Hindlimb muscle (tissue), 1 donor: ENCODE measurements at places on chromosomes 3 and 15. TPM values are rescaled to one million over a fixed set of nuclear protein-coding genes. Genes with fewer than 3 reads are reported as not detected.

GRCh38 chr3:43095370-43095769 is 10.5 kb downstream of the POMGNT2 start:
- DNase-seq = no peak

DNA sequence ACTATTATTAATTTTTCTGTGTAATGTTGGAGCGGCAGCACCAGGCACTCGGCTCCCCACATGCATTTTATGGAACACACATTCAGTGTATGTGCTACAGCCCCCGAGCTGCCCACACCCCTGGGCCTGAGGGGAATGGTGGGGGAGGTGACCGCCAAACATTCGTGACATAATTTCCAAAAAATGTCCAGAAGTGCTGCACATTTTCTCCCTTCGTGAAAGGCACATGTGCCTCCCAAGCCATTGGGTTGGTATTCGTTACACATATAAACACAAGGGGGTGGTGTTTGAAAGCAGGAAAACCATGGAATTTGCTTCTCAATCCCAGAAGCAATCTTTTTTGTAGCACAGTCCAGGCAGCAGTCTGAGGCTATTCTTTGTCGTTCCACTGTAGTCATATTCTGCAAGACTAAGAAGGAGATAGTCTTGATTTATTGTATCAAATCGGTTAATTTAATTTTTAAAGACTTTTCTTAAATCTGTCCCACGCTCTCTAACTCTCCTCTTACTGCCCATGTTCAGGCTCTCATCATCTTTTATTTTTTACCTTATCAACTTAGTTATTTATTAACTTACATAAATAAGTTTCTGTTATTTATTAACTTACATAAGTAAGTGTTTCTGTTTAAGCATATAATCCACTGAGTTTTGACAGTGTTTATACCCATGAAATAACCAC is 39.2 kb upstream of the POLR2M start:
- peak; percentile 51 for DNase-seq

The IGF1R gene
- polyA plus RNA-seq = 18.3 TPM

The CACNA2D3 gene
- 2.4 TPM for polyA plus RNA-seq

DNA sequence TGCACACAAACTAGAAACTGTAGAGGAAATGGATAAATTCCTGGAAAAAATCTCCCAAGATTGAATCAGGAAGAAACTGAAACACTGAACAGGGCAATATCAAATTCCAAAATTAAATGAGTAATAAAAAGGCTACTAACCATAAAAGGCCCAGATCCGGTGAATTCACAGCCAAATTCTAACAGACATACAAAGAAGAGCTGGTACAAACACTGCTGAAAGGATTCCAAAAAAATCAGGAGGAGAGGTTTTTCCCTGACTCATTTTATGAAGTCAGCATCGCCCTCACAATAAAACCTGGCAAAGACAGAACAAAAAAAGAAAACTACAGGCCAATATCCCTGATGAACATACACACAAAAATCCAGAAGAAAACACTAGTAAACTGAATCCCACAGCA is 462.4 kb upstream of the THBS1 start:
- DNase-seq = no peak

DNA sequence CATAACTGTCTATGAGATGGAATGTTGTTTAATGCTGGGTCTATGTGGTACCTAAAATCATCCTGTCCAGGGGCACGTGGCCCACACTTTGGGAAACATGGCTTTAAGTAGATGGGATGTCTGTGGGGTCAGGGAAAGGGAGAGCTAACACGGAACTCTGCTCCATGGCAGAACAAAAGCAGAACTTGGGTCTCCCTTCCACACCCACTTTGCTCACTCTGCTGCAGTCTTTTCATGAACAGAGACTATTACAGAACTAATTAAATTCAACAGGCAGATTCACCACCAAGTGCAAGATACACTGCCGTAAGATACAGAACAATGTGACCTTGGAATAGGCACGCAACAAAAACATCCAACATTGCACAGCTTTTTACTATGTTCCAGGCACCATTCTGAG is 28.2 kb downstream of the POPDC2 start:
- DNase-seq = no peak

GRCh38 chr15:72193836-72194396 is 3.7 kb downstream of the GRAMD2A start:
- no peak for DNase-seq

GRCh38 chr3:157542711-157543500 is 39.7 kb upstream of the VEPH1 start:
- peak; percentile 67 for DNase-seq

- no peak for DNase-seq
These were observed 74.7 kb downstream of the SPATA16 start for GRCh38 chr3:173066044-173067004.

The PRICKLE2 gene
- polyA plus RNA-seq = 11.0 TPM

The ANKUB1 gene
- not detected for polyA plus RNA-seq

GRCh38 chr3:1195947-1196346 is 103.1 kb downstream of the CNTN6 start:
- no peak for DNase-seq

The PGBD4 gene
- polyA plus RNA-seq = 1.9 TPM

DNA sequence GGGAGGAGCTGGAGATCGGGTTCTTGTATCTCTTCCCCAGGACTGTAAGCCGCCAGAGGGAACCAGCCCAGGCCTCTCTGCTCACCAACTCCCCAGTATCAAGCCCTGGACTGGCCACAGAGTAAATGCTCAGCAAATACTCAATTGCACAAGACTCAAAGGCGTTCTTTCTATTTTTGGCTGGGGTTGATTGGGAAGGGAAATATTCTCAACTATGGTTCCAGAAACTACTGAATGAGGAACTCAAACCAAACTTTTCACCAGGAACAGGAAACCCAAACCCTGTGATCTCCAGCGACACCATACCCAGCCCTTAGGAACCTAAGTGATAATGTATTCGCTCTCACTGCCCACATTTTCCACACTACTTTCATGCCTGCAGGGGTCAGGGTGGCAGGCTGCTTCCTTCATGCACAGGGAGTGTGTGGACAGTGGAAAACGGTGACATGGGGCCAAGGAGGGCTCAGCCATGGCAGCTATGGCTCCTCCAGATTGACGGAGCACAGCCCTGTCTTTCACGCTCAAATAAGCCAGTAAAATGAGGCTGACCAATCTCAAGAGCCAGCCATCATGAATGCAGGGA is 124.7 kb upstream of the RAD18 start:
- DNase-seq = no peak

- DNase-seq = peak; percentile 38
These were observed at the start of gene ACAN for GRCh38 chr15:88803241-88803919. Gene ACAN (plus strand): TSS chr15:88803436. CDS start chr15:88836207, 32,771 bp downstream.

DNA sequence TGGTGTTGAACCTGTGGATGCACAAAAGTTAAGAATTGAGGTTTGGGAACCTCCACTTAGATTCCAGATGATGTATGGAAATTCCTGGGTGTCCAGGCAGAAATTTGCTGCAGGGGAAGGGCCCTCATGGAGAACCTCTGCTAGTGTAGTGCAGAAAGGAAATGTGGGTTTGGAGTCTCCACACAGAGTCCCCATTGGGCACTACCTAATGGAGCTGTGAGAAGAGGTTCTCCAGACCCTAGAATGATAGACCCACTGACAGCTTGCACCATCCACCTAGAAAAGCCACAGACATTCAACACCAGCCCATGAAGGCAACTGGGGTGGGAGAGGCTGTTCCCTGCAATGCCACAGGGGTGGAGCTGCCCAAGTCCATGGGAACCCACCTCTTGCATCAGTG is 1032.8 kb upstream of the EPHA6 start:
- DNase-seq = no peak
